ENCODE measurements at places on chromosomes 16 and 17. TPM values are rescaled to one million over a fixed set of nuclear protein-coding genes. Genes with fewer than 3 reads are reported as not detected.

The TM4SF5 gene
- total RNA-seq = 1.0 TPM

The ANKRD13B gene
- 27.7 TPM for total RNA-seq

The DUXB gene
- not detected for total RNA-seq

The KRTAP9-2 gene
- total RNA-seq = not detected

The DLX4 gene
- total RNA-seq = 1.7 TPM

The GCGR gene
- 0.18 TPM for total RNA-seq

The CDRT15 gene
- not detected for total RNA-seq

The AANAT gene
- 0.27 TPM for total RNA-seq

The SMIM22 gene
- total RNA-seq = not detected

The CTU2 gene
- 33.9 TPM for total RNA-seq

The SOST gene
- 0.07 TPM for total RNA-seq

The KIF18B gene
- 39.3 TPM for total RNA-seq

The ITGB4 gene
- 48.5 TPM for total RNA-seq

The KRT12 gene
- not detected for total RNA-seq

The PARN gene
- total RNA-seq = 36.7 TPM

The SLC16A11 gene
- not detected for total RNA-seq

The SLC6A2 gene
- 0.08 TPM for total RNA-seq

The CHD9NB gene
- total RNA-seq = 1.4 TPM

The CTRB2 gene
- not detected for total RNA-seq

The SMPD3 gene
- total RNA-seq = 0.31 TPM

The CACNG4 gene
- total RNA-seq = 11.8 TPM

The SMTNL2 gene
- total RNA-seq = 0.36 TPM

The AIPL1 gene
- total RNA-seq = not detected

The GUCY2D gene
- not detected for total RNA-seq
